Upper lobe of right lung (tissue), 1 donor: ENCODE measurements at places on chromosomes 5 and 9. TPM values are rescaled to one million over a fixed set of nuclear protein-coding genes. Genes with fewer than 3 reads are reported as not detected.

DNA sequence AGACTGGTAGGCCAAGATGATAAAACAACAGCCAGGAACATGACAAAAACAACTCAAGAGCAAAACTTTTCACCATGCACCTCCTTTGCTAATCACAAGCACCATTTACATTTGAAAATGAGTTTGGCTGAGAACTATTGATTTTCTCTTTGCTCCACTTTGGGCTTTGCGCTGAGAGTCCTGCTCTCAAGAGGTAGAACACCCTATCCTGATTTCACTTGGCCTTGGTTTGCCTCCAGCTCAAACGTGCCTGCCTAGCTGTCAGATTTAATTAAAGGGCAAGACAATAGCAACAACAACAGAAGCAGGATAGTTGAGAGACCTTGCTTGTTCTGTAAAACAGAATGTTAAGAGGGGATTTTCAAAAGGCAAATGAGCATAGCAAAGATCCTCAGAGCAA, 128.2 kb upstream of the ASTN2 start:
- H3K36me3 ChIP-seq, result no peaks in the 10 kb centered on the region
- no peaks in the 10 kb centered on the region for H3K4me1 ChIP-seq
- DNase-seq, result no peak
- no peak overlapping the region for H3K27ac ChIP-seq
- H3K27me3 ChIP-seq, result no peaks in the 10 kb centered on the region
- H3K4me3 ChIP-seq, result no peak overlapping the region

CCNO gene
- not detected for total RNA-seq

DNA sequence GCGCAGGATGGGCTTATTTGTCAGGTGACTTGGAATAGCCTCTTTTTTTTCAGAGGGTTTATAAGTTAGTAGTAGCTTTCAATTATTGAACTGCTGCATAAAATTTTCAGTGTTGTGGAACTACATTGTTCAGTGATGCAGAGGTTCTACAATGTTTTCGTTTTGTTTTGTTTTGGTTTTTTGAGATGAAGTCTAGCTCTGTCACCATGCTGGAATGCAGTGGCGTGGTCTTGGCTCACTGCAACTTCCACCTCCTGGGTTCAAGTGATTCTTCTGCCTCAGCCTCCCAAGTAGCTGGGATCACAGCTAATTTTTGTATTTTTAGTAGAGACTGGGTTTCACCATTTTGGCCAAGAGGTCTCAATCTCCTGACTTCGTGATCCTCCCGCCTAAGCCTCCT, 22.0 kb downstream of the NUP188 start:
- no peak overlapping the region for H3K27ac ChIP-seq
- H3K36me3 ChIP-seq, result peaks cover 74% of the 10 kb centered on the region
- H3K4me3 ChIP-seq, result no peak overlapping the region

- no peak overlapping the region for H3K27ac ChIP-seq
- no peaks in the 10 kb centered on the region for H3K36me3 ChIP-seq
- no peak for DNase-seq
Measured at GRCh38 chr9:114229295-114229694, 74.0 kb downstream of the COL27A1 start.

GRCh38 chr5:149586708-149587318, 5.5 kb downstream of the ARHGEF37 start:
- H3K4me1 ChIP-seq, result peaks cover 29% of the 10 kb centered on the region
- peak overlapping the region; percentile 11 for H3K27ac ChIP-seq
- no peaks in the 10 kb centered on the region for H3K27me3 ChIP-seq
- no peak overlapping the region for H3K4me3 ChIP-seq
- no peak for DNase-seq

- no peak for DNase-seq
- H3K27ac ChIP-seq, result no peak overlapping the region
- H3K4me1 ChIP-seq, result no peaks in the 10 kb centered on the region
- H3K4me3 ChIP-seq, result no peak overlapping the region
- H3K36me3 ChIP-seq, result peaks cover 82% of the 10 kb centered on the region
Measured at GRCh38 chr5:66170195-66170919, 26.3 kb downstream of the SREK1 start.

INSL6 gene
- total RNA-seq, result not detected

- H3K4me1 ChIP-seq, result peaks cover 6% of the 10 kb centered on the region
- no peaks in the 10 kb centered on the region for H3K27me3 ChIP-seq
- peaks cover 52% of the 10 kb centered on the region for H3K36me3 ChIP-seq
- H3K4me3 ChIP-seq, result no peak overlapping the region
Measured at GRCh38 chr5:150529555-150529954, 21.6 kb downstream of the NDST1 start.

MRNIP gene
- total RNA-seq, result 25.4 TPM

- DNase-seq, result no peak
- no peaks in the 10 kb centered on the region for H3K27me3 ChIP-seq
- H3K27ac ChIP-seq, result no peak overlapping the region
Measured at GRCh38 chr9:107727086-107727780, 237.7 kb upstream of the KLF4 start.

- H3K4me3 ChIP-seq, result peak overlapping the region; percentile 57
- H3K4me1 ChIP-seq, result peaks cover 15% of the 10 kb centered on the region
- peak overlapping the region; percentile 74 for H3K27ac ChIP-seq
- peak; percentile 88 for DNase-seq
- H3K27me3 ChIP-seq, result no peaks in the 10 kb centered on the region
- peaks cover 7% of the 10 kb centered on the region for H3K36me3 ChIP-seq
Measured at GRCh38 chr9:137454145-137454596, 5.0 kb downstream of the NSMF start.

GRCh38 chr9:93908591-93909241, 46.4 kb downstream of the BARX1 start:
- H3K4me3 ChIP-seq, result no peak overlapping the region
- no peaks in the 10 kb centered on the region for H3K36me3 ChIP-seq
- peak; percentile 37 for DNase-seq

DNA sequence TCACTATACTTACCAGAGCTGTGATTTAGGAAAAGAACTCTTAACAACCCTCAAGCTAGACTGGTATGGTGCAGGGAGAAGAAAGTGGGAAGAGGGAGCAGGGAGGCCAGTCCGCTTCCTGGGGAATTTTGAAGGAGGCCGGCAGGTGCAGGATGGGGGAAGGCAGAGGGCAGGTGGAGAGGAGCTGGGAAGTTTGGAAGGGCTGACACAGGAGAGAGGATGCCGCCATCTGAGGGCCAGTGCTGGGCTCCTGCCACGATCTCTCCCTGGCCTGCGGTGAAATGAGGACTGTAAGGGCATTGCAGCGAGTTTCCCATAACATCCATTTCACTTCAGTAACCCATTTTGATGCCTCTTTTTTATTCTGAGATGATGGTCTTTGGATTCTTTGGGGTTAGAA, 8.9 kb downstream of the DAB2IP start:
- H3K4me3 ChIP-seq, result no peak overlapping the region
- no peak for DNase-seq
- no peak overlapping the region for H3K27ac ChIP-seq
- H3K4me1 ChIP-seq, result peaks cover 8% of the 10 kb centered on the region

ANKRD18A gene
- total RNA-seq, result 1.0 TPM

GPR150 gene
- 0.49 TPM for total RNA-seq

GRCh38 chr9:100211476-100211875, 112.4 kb downstream of the INVS start:
- no peaks in the 10 kb centered on the region for H3K4me1 ChIP-seq
- DNase-seq, result no peak
- H3K27ac ChIP-seq, result no peak overlapping the region
- no peak overlapping the region for H3K4me3 ChIP-seq

COL5A1 gene
- total RNA-seq, result 37.8 TPM

DNA sequence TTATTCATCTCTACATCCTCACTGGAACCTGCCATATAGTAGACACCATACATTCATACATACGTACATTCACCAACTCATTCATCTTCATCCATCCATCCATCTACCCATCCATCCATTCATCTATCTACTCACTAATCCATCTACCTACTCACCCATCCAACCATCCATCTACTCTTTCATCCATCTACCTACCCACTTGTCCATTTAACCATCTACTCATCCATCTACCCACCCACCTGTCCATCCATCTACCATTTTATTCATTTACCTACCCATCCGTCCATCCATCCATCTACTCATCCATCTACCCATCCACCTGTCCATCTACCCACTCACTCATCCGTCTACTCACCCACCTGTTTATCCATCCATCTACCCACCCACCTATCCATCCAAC, 31.9 kb upstream of the LCP2 start:
- DNase-seq, result no peak
- H3K27ac ChIP-seq, result peak overlapping the region; percentile 73
- H3K27me3 ChIP-seq, result no peaks in the 10 kb centered on the region
- H3K36me3 ChIP-seq, result no peaks in the 10 kb centered on the region
- peaks cover 43% of the 10 kb centered on the region for H3K4me1 ChIP-seq

DNA sequence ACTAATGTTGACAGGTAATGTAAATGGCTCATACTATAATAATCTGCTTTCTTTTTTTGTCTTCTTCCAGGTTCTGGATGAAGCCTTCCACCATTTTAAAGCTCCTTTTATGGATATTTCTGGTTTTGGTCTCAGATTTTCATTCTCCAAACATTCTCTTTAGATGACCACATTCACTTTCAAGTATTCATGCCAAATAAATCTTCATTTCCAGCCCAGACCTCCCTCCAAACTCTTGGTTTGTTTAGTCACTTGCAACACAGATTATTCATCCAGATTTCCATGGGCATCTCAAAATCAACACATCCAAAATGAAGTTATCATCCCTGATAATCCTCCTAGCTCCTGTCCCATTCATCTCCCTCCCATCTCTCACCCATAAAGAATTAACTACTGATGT, 40.3 kb upstream of the SVEP1 start:
- no peaks in the 10 kb centered on the region for H3K4me1 ChIP-seq
- H3K27ac ChIP-seq, result no peak overlapping the region
- no peaks in the 10 kb centered on the region for H3K27me3 ChIP-seq
- DNase-seq, result no peak
- no peaks in the 10 kb centered on the region for H3K36me3 ChIP-seq

SLC2A6 gene
- total RNA-seq, result 11.4 TPM

SH2D3C gene
- total RNA-seq, result 85.3 TPM

TMEM215 gene
- total RNA-seq, result not detected

DNA sequence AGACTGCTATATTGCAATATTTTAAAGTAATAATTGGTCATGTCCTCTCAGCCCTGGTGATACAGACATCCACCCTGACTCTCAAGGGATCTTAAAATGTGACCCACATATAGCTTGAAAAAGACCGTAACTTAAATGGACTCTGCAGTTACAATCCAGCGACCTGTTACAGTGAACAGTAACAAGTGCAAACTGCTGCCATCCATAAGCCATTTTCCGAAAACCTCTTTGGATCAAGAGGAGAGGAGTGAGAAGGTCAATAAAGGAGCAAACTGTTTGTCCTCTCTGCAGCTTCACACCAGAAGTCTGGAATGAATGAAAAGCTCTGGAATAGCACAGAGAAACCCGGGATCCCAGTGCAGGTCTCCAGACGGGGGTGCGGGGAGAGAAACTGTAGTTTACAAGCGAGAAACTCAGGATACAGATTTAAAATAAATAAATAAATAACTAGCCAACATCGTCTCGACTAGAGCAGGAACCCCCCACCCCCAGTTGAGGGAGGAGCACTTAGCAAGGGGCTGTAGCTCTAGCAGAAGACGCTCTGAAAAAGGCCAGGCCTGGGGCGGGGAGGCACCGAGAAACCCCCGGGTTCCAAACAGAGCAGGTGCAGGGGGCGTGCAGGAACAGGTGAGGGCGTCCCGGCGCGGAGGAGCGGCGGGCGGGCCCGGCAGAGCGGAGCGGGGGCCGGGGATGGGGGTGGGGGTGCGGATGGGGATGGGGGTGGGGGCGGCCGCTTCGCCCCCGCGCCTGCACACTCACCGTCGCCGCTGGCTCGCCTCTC, 572 bp downstream of the ZDHHC21 start:
- no peak for DNase-seq
- no peaks in the 10 kb centered on the region for H3K27me3 ChIP-seq
- peak overlapping the region; percentile 80 for H3K4me3 ChIP-seq
- H3K4me1 ChIP-seq, result peaks cover 31% of the 10 kb centered on the region

GRCh38 chr5:22295832-22296231, 557.3 kb downstream of the CDH12 start:
- H3K27ac ChIP-seq, result no peak overlapping the region
- DNase-seq, result no peak
- no peaks in the 10 kb centered on the region for H3K36me3 ChIP-seq

C8G gene
- 1.1 TPM for total RNA-seq

DNA sequence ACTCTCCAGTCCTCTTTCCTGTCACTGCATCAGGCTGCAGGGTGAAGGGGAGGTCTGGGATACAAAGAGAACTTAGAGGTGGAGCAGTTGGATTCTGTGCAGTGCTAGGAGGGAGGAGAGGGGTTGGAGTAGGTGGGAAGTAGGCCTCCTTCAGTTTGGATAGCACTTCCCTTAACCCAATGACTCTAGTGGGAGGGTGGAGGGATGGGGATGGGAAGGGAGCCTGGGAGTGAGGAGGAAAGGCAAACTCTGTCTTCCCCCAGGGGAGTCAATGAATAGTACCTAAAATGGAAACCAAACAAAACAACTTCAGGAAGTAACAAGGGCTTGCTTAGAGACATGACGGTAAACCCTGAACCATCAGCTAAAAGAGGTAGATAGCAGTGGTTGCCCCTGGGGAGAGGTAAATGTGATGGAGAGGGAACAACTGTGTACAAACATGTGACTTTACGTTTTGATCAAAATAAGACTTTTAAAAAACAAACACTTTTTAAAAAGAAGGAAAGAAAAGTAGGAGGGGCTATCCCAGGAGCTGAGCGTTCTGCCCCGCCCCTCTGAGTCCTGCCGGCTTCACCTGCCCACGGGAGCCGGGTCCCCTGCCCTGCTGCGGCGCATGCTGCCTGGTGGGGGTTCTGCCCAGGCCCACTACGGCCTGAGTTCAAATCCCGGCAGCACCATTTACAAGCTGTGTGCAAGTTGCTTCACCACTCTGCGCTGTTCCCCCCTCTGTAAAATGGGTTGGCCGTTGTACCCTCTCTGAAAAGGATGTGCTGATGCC, 30.9 kb downstream of the GSN start:
- peaks cover 27% of the 10 kb centered on the region for H3K36me3 ChIP-seq
- no peaks in the 10 kb centered on the region for H3K27me3 ChIP-seq

GRCh38 chr9:107480386-107480789, 9.2 kb downstream of the KLF4 start:
- no peaks in the 10 kb centered on the region for H3K27me3 ChIP-seq
- no peak overlapping the region for H3K4me3 ChIP-seq
- peak; percentile 66 for DNase-seq
- peaks cover 8% of the 10 kb centered on the region for H3K36me3 ChIP-seq
- no peaks in the 10 kb centered on the region for H3K4me1 ChIP-seq

DNA sequence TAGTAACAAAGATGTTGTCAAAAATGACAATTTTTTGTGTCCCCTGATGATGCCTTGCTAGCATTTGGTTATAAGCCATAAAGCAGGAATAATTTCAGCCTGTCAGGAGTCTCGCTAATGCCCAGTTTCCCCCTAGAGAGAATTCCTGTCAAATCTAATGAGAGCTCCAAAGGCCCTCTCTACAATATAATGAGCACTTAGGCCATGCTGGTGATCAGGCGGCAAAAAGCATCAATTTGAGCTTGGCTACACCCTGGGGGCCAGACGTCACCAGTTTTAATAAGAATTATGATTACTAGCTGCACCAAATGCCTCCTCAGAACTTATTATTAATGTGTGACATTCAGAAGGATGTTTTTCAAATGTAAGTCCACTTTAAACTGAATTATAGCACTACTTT, 6.1 kb downstream of the TLE1 start:
- peaks cover 8% of the 10 kb centered on the region for H3K36me3 ChIP-seq
- H3K27ac ChIP-seq, result no peak overlapping the region
- H3K4me3 ChIP-seq, result no peak overlapping the region
- H3K4me1 ChIP-seq, result peaks cover 25% of the 10 kb centered on the region
- DNase-seq, result no peak

NR2F1 gene
- total RNA-seq, result 83.2 TPM

PNPLA7 gene
- 13.7 TPM for total RNA-seq
